ENCODE measurements at places on chromosomes 5 and 9.

GRCh38 chr9:18492612-18493011 lies 18.7 kb downstream of the ADAMTSL1 start:
- DNase-seq, result peak; percentile 71

DNA sequence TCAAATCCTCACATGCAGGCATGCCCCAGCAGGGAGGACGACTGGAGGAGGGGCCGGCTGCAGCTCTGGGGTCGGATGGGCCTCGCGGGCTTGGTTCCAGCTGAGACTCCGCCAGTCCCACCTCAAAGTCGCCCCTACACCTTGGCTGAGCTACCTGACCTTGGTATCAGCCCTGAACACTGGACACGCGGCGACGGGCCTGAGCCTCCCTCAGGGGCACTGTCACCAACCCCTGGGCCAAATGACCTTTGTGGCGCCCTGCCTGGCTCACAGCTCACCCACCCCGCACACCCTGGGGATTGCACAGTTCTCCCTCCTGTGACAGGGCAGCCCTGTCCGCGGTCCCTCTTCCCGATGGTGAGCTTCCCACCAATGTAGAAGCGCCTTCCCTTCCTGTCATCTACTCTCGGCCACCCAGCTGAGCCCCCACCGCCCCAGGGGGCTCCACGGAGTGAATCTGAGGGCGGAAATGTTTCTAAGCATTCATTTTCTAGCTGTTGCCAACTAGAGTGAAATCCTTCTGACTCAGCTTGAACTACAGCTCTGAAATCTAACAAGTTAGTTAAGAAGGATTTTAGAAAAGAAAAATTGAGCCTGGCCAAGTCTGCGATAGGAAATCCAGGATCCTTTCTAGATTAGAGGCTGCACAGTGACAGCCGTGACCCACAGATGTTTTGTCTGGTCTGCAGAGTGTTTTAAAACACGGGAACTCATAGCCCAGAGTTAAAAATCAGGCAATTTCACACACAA lies 138.9 kb upstream of the PHYKPL start:
- DNase-seq, result no peak

- DNase-seq, result no peak
Observed at GRCh38 chr9:124427281-124427680, 12.0 kb upstream of the PSMB7 start.

- DNase-seq, result peak; percentile 75
Observed at GRCh38 chr5:172707285-172708182, 63.5 kb downstream of the DUSP1 start.

DNA sequence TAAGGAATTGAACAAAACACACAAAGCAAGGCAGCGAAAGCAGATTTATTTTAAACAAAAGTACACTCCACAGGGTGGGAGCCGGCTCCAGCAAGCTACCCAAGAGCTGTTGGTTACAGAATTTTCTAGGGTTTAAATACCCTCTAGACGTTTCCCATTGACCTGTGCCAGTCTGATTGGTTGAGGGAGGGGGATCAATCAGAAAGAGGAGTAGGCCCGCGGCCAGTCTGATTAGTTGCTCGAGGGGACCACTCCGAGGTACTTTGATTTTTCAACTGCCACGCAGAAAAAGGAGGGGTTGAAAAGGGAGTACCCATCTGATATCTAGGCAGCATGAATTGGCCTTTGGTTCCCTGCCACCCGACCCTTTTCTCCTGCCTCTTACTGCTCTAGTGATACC lies 998 bp downstream of the SRP19 start:
- no peak for DNase-seq

GRCh38 chr5:114467171-114467570 lies 105.3 kb downstream of the KCNN2 start:
- no peak for DNase-seq

GRCh38 chr9:31983895-31984294 lies 400.5 kb upstream of the ACO1 start:
- no peak for DNase-seq

DNA sequence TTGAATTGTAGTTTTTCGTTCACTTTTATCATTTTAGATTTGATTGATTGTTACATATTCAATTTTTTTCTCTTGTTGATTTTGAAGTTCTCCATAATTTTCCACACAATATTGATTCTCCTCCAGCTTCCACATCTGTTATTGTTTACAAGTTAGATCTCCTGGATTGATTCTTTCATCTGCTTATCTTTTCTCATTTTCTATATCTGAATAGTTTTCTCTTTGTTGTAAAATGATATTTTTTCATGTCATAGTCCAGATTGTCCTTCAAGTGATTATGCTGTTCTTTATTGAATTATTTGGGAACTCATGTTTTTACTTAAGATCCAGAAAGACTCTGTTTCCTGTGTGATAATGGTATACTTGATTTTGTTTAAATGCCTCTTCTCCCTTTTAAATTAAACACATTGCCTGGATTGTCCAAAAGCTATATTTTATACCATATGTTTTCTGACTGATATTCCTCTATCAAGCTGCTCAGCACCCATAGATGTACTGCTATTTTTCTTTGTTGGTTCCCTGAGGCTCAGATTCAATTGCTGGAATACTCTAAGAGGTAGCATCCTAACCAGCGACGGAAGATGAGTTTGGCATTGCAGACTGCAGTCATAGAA lies 206.6 kb upstream of the PRR16 start:
- DNase-seq, result no peak

GRCh38 chr5:100623719-100624118 lies 88.5 kb downstream of the FAM174A start:
- DNase-seq, result peak; percentile 66

- DNase-seq, result no peak
Observed at GRCh38 chr9:1434052-1434767, 384.1 kb downstream of the DMRT2 start.

DNA sequence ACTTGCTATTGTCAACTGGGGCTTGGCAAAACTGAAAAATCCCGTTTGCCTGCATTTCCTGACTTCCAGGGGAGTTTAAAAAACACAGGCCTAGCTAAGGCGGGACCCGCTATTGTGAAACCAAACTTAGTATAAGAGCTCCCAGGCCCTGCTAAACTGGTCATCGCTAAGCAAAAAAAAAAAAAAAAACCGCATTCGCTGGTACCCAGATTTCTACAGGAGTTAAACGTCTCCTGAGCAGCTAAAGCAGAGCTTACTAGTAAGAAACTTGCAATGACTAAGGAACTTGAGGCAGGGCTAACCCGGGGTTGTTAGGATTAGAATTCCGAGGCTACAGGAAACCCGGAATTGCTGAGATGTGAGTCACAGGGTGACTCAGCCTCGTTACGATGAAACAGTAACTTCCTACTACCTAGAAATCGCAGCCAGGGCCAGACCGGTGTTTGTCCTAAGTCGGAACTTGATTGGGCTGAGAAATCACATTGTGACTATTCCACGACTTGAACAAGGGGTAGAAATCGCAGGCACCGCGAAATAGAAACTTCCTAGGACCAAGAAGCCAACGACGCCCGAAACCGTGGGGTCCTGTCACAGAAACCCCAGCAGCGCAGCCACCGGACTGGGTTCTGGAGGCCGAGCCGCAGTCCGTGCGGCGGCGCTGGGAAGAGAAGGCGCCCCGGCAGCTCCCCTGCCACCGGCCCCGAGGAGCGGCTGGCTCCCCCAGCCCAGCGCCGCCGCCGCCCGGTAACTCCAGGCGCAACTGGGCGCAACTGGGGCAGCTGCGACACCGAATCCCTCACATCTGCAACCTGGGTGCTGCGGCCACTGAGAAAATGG lies 89.4 kb downstream of the ANXA2R start:
- peak; percentile 100 for DNase-seq

DNA sequence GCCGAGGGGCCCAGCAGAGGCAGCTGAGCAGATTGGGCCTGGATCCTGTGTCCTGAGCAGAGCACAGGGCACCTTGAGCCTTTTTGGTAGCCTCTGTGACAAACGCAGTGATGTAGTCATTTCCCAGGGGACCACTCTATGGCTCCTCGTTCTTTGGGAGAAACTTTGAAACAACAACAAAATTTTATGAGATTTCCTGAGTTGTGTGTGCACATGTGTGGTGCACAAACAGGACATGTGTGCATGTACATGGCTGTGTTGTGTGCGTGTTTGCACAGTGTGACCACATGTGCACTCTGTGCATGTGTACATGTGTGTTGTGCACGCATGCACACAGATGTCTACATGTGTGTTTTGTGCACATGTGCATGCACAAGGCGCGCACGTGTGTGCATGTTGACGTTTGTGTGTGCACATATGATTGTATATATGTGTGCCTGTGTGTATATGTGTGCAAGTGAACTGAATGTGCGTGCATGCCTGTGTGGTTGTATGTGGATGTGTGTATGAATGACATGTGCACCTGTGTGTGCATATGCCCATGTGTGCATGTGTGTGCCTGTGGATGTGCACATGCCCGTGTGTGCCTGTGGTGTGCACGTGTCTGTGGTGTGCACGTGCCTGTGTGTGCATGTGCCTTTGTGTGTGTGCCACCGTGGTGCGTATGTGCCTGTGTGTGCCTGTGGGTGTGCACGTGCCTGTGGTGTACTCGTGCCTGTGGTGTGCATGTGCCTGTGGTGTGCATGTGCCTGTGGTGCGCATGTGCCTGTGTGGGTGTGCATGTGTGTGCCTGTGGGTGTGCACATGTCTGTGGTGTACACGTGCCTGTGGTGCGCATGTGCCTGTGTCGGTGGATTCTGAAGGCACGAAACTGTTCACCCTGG lies 221.6 kb downstream of the CACNA1B start:
- no peak for DNase-seq

DNA sequence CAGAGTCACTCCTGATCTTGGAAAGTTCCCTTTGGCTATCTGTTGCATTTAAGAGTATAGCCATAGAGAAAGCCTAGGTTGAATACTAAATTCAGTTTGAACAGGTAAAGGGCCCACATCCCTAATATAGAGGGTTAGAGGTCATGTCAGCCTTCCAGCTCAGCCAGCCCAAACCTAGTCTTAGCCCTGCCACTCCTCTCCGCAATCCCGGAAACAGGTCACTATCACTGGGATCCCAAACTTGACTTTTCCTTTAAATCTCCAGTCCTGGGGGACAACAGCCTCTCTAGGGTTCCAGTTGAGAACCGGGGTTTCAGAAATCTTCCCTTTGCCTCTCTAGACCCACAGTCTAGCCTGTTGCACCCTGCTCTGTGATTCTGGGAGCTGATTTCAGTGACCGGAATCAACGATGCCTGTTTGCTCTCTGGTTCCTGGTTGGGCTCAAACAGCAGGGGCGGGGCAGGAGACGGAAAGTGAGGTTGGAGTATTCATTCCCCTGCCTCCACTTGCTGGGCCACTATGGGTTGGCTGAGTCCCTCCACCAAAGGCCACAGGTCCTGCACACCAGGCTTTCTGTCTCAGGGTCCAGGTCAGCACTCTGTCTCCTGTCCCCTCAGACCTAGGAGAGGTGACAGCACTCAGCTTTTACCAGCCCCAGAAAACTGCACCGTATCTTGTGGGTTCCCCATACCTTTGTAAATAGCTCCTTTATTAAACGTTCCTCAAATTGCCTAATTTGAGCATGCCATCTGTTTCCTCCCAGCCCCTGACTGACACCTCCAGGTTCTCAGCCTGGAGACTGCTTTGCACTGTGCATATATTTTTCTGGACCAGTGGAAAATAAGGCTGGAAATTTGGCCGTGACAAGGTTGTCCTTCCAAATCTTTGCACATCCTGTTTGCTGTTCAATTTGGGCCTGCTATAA lies 23.8 kb upstream of the CPEB4 start:
- DNase-seq, result no peak

- DNase-seq, result peak; percentile 69
Observed at GRCh38 chr5:96198356-96199058, 234.5 kb downstream of the PCSK1 start.

GRCh38 chr5:174723315-174723978 lies 935 bp upstream of the MSX2 start:
- DNase-seq, result no peak

DNA sequence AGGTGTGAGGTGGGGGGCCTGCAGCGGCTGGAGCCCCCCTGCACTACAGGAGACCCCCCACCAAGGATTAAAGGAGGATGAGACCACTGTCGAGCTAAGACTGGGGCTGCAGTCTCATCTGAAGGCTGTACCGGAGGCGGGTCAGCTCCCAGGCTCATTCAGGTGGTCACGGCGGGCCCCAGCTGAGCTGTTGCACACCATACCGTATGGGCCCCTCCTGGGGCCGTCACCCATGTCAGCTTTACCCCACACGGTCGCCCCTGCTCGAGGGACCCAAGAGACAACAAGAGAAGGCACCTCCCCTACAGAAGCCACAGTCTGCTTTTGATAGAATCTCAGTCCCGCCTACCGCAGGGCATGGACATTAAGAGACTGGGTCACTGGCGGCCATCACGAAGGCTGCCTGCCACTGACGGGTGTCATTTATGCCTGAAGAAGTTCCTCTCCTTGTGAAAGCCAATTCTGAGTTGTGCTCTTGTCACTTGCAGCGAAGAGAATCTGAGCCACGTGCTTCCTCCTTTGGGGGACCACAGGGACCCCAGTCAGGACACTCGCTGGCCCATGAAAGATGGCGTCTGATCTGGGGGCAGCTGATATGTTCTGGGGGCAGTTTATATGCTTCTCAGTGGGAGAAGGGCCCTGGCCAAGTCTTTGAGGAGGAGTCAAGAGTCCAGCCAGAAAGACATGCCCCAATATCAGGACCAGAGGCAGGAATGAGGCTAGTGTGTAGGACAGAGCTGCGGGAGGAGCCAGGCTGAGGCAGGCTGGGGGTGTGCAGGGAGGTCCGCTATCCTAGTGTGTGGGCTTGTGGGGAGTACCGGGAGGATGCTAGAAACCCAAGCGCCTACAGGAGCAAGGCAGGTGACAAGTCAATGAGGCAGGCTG lies 102.4 kb downstream of the ZNF354C start:
- DNase-seq, result no peak

- DNase-seq, result no peak
Observed at GRCh38 chr5:114367029-114367428, 5.2 kb downstream of the KCNN2 start.

DNA sequence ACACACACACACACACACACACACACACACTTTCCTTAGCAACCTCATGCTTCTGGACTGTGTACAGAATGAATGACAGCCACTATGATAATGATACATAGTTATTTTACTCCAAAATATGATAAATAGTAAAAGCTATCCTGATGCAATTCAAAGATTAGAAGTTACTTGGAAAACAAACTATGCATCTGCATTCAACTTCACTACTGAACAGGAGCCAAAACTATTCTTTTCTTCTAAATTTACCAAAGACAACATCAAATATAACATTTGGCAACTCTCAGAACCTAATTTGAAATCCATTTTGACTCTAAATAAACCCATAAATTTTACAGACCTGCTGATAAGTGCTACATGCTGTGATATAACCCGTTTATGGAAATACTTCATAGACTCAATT lies 33.3 kb downstream of the GLIS3 start:
- no peak for DNase-seq

DNA sequence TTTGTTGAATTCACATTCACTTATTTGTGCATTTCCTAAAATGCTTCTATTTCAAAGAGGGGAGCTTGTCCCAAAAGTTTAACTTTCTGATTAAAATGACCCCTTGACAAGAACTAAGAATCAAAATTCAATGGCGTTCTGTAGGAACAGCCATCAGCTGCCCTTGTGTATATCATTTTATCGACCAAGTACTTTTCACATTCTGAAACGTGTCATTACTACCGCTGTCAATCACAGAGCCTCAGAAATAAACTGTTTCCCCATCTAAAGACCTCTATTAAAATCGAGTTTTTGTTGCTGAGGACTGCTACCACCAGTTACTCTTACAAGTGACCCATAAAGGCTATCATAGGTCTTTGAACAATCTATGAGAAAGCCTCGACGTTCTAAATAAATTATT lies 1.6 kb upstream of the FOXD1 start:
- no peak for DNase-seq

GRCh38 chr5:53302529-53302928 lies 177.9 kb upstream of the FST start:
- DNase-seq, result peak; percentile 67
